Anterior cingulate cortex (tissue), 58 donors: ENCODE measurements at places on chromosomes 5 and 9.

DNA sequence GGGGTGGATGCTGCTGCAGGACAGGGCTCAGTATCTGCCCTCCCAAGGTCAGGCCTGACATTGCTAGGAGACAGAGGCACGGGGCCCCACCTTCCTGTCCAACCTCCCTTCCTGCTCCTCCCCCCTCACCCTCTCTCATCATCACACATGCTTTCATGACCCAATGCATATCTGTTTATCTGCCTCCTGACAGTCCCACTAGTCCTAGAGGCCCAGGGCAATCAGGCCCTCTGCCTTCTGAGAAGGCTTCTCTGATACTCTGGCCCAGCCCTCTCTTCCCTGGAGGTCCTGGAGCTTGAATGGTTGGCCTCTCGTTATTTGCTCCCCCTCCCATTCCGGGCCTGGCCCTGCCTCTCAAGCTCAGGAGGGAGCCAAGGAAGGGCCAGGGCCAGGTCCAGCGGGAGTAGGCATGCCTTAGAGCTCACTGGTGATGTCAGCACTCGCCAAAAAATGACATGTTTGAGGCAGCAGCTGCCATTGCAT lies 90.6 kb upstream of the SAP30L start:
- no peak for DNase-seq

- no peak for DNase-seq
Measured at GRCh38 chr5:35101016-35101415, 53.3 kb upstream of the AGXT2 start.

- DNase-seq = no peak
Measured at GRCh38 chr5:115465431-115465830, 79.1 kb downstream of the FEM1C start.

DNA sequence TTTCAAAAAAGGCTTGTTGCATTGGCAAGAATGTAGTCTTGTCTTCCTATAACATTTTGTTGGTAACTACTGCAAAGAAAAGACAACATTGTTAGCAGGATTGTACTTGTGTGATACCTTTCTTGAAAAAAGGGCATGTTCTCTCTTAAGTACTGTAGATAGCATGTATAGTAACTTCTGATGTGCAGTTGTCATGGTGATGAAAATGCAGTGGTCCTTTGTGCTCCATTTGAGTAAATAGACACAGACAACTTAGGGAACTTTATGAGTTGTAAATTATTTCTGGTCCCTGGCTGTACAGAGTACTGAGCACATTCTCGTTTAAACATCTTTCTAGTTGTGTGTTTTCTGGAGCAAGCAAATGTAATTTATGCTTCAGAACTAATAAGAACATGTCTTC lies 103.3 kb downstream of the CD180 start:
- no peak for DNase-seq
